Left lung (tissue), 14 donors: ENCODE measurements at places on chromosomes 11 and 22.
A peak's percentile ranks its signal among the peaks of the same experiment; 100 is the strongest.

GRCh38 chr11:66467034-66467659 is 442 bp downstream of the PELI3 start:
- DNase-seq = peak; percentile 87

DNA sequence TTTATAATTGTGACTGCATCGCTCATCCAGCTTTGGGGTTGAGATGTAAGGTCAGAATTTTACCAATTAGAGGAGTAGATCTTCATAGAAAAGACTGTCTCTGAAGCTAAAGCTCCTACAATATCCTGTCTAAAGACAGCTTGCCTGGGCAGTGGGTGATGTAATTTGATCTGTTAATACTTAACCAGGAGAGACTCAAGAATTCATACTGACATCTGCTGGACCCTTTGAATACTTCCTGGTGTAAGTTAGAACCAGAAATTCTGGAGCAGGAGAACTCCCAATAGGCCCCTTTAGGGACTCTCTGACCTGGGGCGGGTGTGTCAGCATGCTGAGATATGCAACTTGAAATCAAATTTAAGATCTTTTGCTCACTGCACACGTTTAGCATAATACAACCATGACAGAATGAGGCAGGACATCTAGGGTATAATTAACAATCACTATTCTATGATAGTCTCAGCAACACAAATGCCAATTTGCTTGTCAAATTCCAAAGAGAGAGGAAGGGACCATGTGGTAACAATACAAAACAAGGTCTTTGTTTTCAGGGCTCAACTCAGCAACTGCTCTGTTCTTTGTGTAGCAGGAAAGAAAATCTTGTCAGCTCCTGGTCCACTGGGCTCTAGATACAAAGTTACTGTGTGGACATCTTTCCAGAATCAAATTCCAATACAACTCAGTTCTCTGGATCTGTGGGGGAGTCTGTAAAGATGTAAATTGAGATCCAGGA is 143.9 kb downstream of the INSC start:
- no peak for DNase-seq

- peak; percentile 88 for DNase-seq
Measured at GRCh38 chr11:64854534-64855502, 10.4 kb upstream of the CDC42BPG start.

DNA sequence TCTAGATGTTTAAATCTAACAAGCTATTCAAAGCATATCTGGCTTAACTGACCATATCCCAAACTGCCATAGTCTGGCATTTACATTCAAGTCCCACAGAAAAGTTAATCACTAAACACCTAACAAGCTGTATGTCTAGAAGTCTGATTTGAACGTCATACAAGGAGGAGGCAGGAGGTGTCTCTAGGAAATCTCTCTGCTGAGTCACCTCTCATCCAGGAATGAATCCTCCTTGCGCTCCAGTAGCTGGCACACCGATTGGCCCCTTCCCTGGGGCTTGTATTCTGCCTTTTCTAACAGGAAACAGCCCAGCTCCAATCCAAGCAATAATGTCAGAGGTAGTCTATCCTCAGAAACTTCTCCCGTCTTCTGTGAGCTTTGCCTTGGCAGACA is 31.8 kb downstream of the FEZ1 start:
- DNase-seq = no peak

- DNase-seq = no peak
Measured at GRCh38 chr11:119754656-119755355, 25.8 kb upstream of the NECTIN1 start.

DNA sequence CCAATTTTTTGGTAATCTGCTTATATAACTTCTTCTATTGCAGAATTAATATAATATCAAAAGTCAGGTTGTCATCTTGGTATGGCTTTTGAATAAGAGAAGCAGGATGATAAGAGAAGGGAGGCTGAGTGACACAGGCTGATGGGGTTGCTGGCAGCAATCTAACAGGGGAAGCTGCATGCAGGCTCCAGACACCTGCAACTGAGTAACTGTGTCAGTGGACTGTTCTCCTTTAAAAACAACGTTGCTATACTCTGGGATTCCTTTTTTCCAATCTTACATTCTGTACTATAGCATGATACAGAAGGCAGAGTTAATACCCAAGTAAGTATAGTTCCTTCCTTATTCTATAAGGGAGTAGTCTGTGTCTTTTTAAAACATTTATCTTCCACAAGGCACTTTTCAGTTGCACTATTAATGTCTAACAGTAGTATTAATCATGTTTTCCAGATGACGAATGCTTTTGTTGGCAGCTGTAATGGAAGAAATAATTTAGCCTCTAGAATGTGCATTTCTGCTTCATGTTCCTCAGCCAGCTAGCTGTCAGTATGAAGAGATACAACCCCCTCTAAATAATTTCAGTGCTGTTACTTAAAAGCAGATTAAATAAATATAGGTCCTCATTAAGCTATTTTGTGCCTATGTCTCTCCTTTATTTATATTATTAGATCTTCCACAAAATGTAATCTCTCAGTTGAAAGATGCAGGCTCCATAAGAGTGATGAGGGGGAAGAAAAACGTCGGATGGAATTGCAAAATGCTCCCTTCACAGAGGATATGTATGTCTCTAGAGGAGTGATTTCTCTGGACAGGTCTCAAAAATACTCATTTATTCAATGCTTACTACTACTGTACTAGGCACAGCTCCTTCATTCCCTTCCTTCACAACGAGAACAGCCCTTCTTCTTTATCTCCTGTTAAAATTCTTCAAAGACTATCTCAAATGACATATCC is 50.8 kb downstream of the ATG16L2 start:
- no peak for DNase-seq

DNA sequence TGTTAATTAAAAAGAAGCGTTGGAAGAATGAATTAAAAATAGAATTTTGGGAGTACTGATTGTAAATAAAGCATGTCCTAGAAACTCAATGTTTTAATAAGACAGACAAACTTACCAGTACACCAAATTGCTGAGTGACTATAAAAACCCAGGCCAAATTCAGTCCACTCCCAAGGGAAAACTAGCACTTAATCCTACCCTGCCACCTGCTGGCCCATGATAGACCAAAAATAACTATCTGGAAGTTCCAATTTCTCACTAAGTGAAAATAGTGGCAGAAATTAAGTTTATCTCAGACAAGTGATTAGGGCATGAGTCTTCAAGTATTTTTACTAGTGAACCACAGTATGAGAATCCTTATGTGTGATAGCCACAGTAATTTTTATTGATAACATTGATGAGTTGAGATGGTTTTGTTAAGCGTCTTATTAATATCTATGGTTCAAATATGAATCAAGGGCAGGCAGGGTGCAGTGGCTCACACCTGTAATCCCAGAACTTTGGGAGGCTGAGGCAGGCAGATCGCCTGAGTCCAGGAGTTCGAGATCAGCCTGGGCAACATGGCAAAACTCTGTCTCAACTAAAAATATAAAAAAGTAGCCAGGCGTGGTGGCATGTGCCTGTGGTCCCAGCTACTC is 9.8 kb upstream of the DDX10 start:
- DNase-seq = peak; percentile 41
